ENCODE measurements at places on chromosomes 11 and 22.

- peak; percentile 80 for DNase-seq
These were observed at the start of gene QSER1 for GRCh38 chr11:32892355-32893092. Gene QSER1 (plus strand): TSS chr11:32892811. CDS start chr11:32893126, 315 bp downstream.

DNA sequence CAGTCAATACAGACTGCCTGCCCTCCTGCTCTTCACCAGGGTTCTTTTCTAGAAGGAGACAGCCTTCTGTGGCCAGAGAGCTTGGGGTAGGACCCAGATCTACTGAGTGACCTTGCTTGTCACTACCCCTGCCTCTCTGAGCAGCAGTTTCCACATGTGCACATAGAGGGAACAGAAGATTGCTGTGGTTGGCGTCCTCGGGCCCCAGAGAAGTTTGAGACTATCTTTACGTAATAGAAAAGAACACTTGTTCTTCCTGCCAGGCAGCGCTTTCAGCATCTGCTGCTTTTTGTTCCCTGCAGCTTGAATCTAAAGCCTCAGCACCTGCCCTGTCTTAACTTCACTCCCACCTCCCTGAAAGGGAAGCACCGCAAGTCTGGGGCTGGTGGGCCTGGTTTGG, 1.9 kb upstream of the FKBP2 start:
- DNase-seq, result no peak

DNA sequence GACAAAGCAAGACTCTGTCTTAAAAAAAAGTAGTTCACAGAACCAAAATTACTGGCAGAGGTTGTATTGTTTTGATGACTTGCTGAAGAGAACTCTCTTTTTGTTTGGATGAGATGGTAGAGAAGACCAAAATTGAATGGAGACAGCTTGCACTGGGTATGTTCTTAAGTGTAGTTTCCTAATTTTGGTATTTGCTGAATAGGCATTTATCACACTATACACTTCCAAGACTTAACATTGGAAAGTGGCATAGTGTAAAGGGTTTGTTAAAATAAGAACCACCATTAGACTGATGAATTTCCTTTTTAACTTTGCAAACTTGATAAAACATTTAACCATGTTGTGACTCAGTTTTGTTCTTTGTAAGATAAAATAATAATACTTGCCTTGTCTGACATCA, 5.3 kb upstream of the DCUN1D5 start:
- DNase-seq, result no peak

DNA sequence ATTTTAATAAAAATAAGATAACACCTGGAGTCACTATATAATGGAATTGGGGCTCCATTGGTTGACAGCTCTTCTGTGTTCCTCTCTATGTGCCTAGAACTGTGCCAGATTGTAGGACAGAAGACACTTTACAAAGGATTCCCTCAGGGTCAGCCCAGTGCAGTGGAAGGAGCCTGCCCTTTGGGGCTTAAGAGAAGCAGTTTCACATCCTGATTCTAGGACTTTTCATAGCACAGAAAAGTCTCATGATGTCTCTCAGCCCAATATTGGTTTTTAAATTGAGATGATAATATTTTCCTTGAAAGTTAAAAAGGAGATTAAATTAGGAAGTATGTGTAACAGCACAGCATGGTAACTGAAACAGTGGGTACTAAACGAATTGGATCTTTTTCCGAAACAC, 7.1 kb downstream of the PLAAT4 start:
- no peak for DNase-seq

DNA sequence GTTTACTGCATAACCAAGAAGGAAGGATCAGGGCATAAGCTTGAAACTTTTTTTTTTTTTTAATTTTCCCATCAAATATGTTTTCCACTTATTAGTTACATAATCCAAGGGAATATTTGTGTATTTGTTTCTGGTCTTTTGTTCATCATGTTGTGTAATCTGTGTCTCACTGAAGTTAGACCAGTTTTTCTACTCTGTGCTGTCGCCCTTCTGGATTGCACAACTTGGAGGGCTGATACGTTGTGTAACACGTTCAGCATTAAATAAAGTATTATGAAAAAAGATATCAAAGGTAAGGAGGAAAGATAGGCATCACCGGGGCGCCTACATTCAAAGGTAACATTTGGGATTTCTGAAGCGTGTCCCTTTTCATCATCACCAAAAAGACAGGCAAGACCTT, 3.3 kb upstream of the E2F8 start:
- DNase-seq, result no peak

Data from suprapubic skin (tissue), 4 donors.